ENCODE measurements at places on chromosomes 16 and 17. TPM values are rescaled to one million over a fixed set of nuclear protein-coding genes. Genes with fewer than 3 reads are reported as not detected.
A peak's percentile ranks its signal among the peaks of the same experiment; 100 is the strongest.

GRCh38 chr16:1035066-1035415 lies 37.5 kb upstream of the SSTR5 start:
- DNase-seq, result no peak

The FOXJ1 gene
- 0.35 TPM for total RNA-seq

The PRSS27 gene
- 0.22 TPM for total RNA-seq

The RHBDL1 gene
- total RNA-seq, result 0.70 TPM

The GNG13 gene
- total RNA-seq, result not detected

- DNase-seq, result peak; percentile 6
Observed at GRCh38 chr16:57578521-57579360, 36.3 kb downstream of the ADGRG5 start.

DNA sequence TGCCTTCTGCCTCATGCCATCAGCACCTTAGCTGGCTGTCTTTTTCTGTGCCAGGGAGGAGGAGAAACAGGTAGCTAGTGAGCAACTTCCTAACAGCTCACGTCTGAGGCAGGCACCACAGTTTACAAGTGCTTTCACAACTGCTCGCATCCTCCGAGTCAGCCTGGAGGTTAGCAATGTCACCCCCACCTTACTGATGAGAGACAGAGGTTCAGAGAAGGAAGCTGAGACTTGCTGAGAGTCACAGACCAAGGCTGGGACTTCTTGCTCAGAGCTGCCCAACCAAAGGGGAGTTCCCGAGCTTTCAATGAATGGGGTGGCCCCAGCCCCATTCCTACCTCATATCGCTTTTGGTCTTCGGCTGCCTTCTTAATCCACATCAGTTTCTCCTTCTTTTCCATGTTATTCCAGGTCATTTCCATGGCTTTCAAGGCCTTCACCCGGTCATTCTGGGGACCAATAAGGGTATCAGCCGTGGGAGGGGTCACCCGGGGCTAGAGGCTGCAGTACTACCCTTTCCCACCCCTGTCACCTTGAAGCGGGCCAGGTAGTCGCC lies 9.6 kb downstream of the UBTF start:
- DNase-seq, result no peak

- DNase-seq, result no peak
Observed at GRCh38 chr16:58753711-58754134, 19.6 kb upstream of the GOT2 start.

- DNase-seq, result no peak
Observed at GRCh38 chr17:73705594-73705993, 61.3 kb upstream of the SDK2 start.

Data from pancreas (tissue), 10 donors.